Left renal cortex interstitium (tissue), 4 donors: ENCODE measurements at places on chromosomes 3 and 15. TPM values are rescaled to one million over a fixed set of nuclear protein-coding genes. Genes with fewer than 3 reads are reported as not detected.

DNA sequence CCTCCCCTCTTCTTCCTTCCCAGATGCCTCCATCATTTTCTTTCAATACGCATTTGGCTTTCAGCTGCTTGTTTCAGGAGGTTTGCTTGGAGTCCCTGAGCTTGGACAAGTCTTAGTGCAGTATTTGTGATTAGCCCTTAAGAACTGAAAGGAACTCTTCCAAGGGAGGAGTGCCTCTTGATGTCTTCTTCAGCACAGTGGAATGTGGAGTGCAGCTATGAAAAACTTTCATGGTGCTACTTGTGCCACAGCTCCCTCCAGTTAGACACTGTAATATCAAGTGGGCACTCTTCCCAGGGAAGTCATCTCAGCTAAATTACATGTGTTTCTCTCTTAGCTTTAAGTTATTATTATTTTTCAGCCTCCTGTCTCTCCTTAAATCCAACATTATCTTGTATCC is 173.1 kb downstream of the NECTIN3 start:
- DNase-seq = no peak

DNA sequence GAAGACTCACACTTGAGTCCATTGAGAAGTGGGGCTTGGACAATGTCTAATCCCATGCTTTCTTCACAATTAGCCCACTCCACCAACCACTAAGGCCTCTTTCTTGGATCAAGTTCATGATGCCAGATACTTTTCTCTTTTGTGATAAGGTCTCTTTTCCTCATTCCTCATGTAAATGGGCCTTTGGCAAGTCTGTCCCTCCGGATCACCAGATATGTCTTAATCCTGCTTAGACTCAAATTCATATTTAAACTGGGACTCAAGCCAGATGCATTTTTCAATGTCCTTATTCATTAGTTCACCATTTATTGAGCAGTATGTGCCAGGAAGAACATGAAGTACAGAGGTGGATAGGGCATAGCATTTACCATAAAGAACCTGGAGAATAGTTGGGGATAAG is 671.1 kb downstream of the TBL1XR1 start:
- DNase-seq = no peak

DNA sequence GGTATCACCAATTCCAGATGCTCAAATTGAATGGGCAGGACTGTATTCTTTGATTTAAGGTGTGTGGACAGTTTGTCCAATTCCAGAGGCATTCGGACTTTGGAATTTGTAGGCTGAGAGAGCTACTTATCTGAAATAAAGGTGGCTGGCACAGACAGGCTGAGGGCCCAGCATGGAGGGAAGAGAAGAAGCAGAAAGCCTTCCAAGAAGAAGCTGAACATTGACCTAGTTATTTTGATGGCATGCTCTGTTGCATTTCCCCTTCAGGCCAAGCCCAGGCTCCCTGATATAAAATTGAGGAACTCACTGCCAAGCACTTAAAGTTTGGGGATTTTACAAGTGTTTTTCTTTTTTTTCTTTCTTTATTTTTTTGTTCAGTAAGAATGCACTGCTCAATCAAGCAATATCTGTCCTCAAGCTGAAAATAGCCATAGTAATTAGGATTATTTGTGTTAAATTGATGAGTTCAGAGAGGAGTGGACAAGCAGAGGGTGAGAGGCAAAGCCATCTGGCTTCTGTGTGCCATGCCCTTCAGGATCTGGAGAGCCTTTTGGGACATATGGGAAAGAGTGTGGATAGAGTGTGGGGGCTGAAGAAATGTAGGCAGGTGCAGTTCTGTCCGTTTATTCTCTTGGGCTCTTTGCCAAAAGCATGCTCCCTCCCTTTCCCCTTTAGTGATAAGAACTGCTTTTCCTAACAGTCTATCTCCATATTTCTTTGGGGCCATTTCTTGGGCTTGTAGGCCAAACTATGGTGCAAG is 148.9 kb downstream of the OXSM start:
- DNase-seq = no peak

DNA sequence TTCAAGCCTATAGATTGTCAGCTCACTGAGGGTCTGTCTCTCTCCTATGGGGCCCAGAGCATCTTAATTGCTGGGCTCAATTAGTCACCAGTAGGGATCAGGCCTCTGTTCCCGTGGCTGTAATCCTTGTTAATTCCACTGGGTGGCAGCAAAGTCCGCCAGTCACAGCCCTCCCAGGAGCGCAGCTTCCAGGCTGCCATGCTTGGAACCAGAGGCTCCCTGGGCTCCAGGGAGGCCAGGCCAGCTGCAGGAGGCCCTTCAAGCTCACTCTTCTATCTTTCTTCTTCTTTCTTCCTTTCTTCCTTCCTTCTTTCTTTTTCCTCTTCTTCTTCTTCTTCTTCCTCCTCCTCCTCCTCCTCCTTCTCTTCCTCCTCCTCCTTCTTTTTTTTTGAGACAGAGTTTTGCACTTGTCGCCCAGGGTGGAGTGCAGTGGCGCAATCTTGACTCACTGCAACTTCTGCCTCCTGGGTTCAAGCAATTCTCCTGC is 14.4 kb downstream of the RNU5B-1 start:
- DNase-seq = peak; percentile 75

DNA sequence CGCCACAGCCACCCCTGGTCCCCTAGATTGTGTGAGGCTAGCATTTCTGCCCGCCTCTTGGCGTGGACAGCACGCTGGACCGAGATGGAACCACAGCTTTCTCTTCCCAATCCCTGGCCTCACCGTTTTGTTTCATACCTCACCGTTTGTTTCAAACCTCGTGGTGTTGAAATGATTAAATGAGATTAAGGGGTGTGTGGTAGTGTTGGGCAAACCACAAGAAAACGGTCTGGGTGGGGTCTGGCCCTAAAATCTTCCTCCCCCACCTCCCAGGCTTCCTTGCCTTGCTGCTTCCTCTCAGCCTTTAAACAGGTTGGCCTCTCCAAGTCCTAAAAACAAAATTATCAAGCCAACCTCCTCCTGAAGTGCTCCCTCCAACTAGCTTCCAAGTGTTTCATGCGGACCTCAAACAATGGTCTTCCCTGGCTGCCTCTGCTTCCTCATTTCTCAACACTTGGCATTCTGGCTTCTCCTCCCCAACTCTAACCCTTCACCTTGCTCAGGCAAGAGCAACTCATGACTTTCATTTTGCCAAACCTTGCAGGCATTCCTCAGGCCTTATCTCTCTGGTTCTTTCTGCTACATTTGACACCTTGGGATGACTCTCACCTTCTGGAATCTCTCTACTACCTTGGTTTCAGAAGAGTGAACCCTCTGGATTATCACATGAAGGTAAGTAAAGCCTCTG is 1.4 kb upstream of the ATP13A3 start:
- DNase-seq = no peak

GRCh38 chr15:38904298-38904697 is 339.7 kb upstream of the RASGRP1 start:
- DNase-seq = no peak

DNA sequence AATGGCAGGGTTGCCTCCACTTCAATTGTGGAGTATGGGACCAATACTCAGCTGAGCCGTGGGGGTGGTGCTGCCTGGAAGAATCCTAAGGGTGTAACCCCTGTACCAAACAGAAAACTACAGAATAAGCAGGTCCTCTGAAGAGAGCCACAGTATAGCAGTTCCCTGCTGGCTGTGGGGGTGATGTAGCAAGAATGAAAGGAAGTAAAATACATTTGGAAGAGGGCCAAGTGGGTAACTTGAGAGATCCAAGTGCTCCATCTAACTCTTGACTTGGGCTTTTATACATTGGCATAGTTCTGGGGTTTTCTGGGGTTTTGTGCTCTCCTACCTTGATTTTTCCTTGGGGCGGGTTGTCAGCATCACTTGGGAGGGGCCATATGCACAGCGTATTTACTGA is 341.4 kb downstream of the OTOL1 start:
- DNase-seq = no peak

DNA sequence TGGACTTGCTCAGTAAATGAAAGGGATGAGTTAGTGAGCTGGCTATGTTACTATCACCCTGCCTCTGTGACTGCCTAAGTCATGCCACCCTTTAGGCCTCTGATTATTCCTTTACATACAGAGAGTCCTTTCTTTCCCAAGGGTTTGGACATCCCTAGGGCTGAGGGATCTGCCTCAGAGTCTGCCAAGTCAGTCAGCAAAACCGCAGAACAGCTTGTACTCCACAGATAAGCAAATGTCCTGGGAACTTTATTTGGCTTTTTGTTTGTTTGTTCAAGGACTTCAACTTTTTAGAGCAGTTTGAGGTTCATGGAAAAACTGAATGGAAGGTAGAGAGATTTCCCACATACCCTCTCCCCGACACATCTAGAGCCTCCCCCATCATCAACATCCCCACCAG is 82.6 kb upstream of the TRIM42 start:
- no peak for DNase-seq

DNA sequence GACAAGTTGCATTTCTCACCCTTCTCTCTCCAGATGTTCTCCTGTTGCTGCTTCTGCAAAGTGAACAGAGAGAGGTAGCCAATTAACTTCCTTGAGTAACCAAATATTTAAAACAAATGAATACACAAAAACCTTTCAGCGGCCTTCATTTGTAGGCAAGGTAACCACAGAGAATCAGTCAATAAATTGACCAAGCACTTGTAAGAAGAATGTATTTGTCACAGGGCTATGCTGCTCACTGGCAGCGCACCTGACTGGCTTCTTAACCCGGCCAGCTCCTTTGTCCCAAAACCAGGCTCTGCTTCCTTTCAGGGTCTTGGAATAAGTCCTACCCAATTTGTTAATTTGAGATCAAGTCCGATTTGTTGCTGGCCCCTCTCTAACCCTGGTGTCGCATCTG is 43.5 kb upstream of the STXBP5L start:
- DNase-seq = no peak

SGO1 gene
- 12.2 TPM for polyA plus RNA-seq

LNP1 gene
- 9.9 TPM for polyA plus RNA-seq
